ENCODE measurements at places on chromosomes 11 and 22.

- DNase-seq = no peak
Measured at GRCh38 chr11:59212744-59213631, at the start of gene MPEG1. Gene MPEG1 (minus strand): TSS chr11:59212927. CDS start chr11:59212865, 62 bp downstream.

- no peak for DNase-seq
Measured at GRCh38 chr11:66713746-66714480, 15.1 kb downstream of the SPTBN2 start.

DNA sequence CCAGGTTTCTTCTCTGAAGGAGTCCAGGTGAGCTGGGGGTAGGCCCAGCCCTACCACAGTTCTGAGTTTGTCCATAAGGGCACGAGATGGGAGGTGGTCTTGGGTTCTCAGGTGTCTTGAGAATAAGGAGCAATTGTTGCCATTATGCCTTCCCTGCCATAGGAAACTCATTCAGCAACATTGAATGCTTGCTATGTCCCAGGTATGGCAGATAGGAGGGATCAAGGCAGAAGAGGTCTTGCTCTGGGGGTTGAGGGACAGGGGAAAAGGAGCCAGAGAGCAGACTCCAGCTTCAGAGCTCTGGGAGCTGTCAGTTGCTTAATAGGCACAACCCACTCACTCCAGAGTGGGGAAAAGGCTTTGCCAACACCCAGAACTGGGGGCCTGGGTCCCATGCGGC, 4.3 kb downstream of the SELENOM start:
- DNase-seq = no peak

DNA sequence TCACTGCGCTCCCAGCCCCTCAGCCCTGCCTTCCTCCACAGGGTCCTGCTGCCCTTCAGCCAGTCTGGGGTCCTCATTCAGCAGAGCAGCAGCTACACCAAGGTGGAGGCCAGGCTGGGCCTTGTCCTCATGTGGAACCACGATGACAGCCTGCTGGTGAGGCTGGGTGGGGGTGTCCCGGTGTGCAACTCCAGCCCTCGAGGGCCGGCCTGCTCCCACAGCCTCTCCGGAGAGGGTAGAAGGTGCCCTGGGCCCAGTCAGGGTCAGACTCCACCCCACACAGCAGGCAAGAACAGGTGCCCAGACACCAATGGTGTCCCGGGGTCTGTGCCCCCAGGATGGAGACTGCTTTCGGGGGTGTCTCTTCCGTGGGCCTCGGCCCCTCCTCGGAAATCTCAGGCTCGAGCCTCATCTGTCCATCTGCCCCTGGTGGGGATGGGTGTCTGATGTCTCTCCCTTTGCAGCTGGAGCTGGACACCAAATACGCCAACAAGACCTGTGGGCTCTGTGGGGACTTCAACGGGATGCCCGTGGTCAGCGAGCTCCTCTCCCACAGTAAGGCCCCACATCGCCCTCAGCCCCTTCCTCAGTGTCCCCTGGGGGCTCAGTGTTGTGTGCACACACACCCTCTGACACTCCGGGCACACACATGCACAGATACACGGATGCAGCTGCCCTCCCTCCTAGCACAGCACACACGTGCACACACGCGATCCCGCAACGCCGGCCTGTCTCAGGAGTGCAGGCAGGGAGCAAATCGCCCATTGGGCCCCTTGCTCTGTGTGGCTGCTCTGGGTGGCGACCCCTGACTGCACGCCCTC, 4.9 kb downstream of the MUC5AC start:
- DNase-seq = peak; percentile 27

- DNase-seq = no peak
Measured at GRCh38 chr11:21603886-21604285, 589.0 kb upstream of the ANO5 start.

DNA sequence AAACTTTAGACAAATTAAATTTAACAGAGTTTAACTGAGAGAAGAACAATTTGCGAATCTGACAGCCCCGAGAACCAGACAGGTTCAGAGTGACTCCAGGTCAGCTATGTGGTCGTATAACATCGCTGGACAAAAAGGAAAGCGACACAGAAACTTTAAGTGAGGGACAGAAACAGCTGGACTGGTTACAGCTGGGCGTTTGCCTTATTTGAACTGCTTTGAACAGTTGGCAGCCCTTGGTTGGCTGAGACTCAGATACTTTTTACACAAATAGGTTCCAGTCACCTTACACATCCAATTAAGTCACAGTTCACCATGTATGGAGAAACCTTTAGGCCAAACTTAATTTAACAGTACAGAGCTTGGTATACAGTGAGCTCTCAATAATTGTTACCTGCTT, 436.9 kb downstream of the GUCY1A2 start:
- no peak for DNase-seq

GRCh38 chr11:76225122-76225611, 18.9 kb upstream of the WNT11 start:
- DNase-seq = no peak

- DNase-seq = no peak
Measured at GRCh38 chr11:113540416-113541330, 65.5 kb upstream of the DRD2 start.

DNA sequence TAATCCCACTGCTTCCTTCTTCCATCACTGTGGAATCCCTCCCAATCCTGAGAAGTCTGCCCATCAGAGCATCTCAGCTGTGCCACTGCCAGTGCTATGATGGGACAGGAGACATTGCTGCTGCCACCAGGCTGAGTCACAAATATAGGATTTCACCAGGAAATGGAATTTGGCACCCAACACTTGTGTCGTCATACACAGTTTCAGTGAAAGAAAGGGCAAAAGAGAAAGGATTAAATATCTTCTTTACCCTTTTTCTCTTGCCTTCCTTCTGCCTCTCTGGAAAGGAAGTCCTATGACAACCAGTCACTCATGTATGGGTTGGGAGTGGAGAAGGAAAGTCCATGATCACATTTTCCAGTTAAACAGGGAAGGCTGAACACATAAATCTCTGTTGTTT, 133.4 kb downstream of the SPON1 start:
- no peak for DNase-seq

- DNase-seq = no peak
Measured at GRCh38 chr11:34263441-34264091, 94.2 kb downstream of the ABTB2 start.

DNA sequence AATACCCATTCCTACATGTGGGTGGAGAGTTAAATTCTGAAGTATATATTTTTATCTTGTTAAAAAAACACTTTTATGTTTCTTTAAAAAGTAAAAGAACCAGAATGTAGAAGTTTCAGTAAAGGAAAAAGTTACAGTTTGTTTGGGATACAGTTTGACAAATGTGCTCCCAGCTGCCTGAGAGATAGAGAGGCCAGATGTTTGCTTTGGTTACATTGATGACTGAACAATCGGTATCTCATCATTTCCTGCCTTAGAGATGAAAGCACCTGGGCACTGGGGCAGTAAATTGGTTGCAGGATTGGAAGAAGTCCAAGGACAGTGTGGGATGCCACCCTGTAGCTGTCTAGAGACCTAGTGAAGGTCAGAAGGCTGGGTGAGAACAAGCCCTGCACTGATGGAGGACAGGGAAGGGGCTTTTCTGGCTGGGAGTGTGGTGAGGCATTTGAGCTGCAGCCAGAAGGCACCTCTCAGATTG, 16.6 kb downstream of the MED15 start:
- DNase-seq = no peak

DNA sequence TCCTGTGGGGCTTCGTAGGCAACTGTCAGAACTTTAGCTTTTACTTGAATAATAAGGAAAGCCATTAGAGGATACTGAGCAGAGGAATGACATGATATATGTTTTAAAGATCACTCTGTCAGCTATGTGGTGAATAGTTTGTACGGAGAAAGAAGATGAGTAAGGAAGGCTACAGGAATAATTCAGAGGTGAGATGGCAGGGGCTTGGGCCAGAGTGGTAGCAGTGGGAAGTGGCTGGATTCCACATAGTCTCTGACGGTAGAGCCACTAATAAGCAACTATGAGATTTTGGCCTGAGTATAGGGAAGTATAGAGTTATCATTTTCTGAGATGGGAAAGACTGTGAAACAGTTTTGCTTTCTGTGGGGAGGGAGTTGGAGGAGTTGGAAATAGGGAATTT, 93.9 kb upstream of the MTMR2 start:
- DNase-seq = no peak

GRCh38 chr22:36329254-36330078, 58.3 kb downstream of the MYH9 start:
- peak; percentile 67 for DNase-seq

- no peak for DNase-seq
Measured at GRCh38 chr11:102115557-102115956, 5.3 kb downstream of the YAP1 start.

GRCh38 chr11:18730020-18730419, 4.0 kb upstream of the IGSF22 start:
- DNase-seq = no peak

- DNase-seq = no peak
Measured at GRCh38 chr11:90332415-90332814, 109.6 kb upstream of the CHORDC1 start.

DNA sequence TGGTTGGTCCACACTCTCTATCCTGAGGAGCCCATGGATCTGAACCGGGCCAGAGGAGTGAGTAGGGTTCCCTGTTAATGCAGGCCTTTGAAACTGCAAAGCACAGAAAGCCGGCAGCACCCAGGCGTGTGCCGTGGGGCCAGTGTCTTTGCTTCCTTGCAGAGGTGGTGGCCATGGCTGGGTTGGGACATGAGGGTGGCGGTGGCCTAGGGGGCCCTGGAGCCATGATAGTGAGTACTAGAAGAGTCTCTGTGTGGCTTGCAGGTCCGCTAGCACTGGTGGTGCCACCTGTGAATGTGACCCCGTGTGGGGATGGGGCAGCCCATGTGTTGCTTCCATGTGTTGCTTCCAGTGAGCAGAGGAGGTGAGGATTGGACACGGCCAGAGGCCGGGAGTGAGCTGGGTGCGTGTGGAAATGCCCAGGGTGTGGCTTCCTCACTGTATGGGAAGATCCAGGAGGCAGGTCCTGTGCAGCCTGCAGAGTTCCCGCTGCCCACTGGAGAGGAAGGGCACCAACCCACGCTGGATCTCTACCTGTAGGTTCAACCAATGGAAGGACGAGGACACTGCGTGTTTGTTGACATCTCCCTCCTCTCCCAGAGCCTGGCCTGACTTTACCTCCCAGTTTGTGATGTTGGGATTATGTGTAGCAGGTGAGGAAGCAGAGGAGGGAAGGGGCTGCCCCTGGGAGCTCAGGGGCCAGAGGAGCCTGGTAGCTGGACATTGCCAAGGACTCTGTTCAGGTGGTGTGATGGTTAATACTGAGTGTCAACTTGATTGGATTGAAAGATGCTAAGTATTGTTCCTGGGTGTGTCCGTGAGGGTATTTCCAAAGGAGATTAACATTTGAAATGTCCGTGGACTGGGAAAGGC, 796.6 kb downstream of the TBC1D22A start:
- DNase-seq = no peak

GRCh38 chr11:125227151-125227550, 62.6 kb downstream of the PKNOX2 start:
- DNase-seq = no peak

DNA sequence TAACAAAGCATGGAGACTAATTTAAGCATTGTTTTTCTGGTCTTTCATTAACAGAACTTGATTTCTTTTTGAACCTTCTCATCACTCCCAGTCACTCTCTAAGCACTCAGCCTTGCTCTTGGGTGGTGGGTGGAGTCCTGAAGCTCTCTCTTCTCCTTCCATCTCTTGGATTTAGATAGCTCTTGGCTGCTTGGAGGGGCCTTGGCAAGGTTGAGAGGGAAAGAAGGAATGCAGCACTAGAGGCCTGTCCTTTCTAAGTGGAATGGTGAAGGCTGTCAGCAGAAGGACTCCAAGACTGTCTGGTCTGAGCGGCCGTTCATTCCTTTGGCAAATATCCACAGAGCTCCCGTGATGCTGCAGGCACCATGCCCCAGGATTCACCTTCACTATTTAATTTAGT, 168.6 kb upstream of the E2F8 start:
- no peak for DNase-seq

DNA sequence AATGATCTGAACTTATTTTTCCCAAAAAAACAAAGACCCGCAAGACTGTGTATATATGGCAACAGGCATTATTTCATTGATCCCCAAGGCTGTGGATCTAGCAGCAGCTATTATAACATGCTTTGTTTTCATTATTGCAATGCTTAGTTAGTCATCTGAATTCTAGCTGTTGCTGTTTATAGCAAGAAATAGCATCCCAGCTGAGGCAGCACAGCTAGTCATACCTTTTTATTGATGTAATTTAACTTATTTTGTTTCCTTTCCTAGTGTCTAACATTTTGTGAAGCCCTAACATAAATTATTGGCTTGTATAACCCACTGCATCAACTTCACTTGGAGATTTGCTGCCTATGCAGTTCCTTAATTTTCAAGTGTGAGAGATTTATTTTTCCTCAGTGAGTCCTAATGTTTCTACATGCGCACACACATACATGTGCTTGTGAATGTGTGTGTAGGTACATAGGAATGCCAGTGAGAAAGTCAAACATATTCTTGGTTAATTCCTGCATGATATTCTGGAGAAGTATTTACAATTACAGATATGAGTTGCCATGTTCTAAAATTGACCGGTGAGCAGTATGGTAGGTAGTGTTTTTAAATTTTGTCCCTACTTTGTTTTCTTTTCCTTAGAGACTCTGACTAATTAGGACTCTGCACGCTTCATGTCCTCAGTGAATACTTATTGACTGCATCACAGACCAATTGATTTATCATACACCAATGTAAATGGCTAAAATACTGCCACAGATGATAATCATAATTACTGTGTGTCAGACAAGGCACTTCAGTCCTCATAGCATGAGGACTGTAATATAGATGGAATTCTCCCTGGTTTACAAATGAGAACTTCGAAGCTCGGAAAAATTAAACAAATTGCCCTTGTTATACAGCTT, 119.3 kb downstream of the WNT11 start:
- DNase-seq = no peak

GRCh38 chr11:129225190-129225589, 33.1 kb upstream of the ARHGAP32 start:
- DNase-seq = no peak

DNA sequence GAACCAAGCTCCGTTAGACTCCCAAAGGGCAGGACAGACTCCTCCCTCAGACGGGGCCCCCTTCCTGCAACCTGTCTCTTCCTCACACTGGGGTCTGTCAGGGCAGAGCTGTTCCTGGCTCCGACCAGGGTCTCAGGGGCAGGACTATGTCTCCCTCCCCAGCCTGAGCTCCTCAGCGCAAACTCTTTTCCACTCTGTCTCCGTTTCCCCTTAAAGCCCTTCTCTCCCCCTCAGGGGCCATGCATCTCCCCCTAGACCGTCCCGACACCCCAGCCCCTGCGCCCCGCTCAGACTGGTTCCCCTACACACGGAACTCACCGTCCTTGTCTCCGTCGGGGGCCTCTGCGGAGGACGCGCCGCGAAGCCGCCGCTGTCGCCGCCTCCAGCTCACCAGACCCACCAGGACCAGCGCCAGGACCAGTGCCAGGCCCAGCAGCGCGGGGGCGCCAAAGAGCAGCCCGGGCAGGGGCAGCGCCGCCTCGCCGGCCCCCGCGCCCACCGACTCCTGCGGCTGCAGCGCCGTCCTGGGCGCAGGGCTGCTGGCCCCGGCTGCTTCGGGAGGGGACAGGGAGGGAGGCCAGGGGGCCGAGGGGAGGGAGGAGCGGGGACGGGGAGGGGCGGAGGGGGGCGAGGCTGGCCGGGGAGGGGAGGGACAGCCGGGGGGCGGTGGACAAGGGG, 684 bp downstream of the TNFRSF13C start:
- DNase-seq = peak; percentile 74

Data from activated CD4-positive, CD25-positive, alpha-beta regulatory T cell treated with anti-CD3 and anti-CD28 coated beads, Interleukin-2, amount 50 U/mL, for 72 hours (primary cell).